ENCODE measurements at places on chromosomes 2 and 18. TPM values are rescaled to one million over a fixed set of nuclear protein-coding genes. Genes with fewer than 3 reads are reported as not detected.

- peak; percentile 63 for DNase-seq
Measured at GRCh38 chr2:221529943-221530652, 42.0 kb downstream of the EPHA4 start.

GRCh38 chr2:16625201-16625729, 40.4 kb downstream of the CYRIA start:
- no peak for DNase-seq

GRCh38 chr2:5330961-5331360, 361.2 kb upstream of the SOX11 start:
- DNase-seq: peak; percentile 39

DNA sequence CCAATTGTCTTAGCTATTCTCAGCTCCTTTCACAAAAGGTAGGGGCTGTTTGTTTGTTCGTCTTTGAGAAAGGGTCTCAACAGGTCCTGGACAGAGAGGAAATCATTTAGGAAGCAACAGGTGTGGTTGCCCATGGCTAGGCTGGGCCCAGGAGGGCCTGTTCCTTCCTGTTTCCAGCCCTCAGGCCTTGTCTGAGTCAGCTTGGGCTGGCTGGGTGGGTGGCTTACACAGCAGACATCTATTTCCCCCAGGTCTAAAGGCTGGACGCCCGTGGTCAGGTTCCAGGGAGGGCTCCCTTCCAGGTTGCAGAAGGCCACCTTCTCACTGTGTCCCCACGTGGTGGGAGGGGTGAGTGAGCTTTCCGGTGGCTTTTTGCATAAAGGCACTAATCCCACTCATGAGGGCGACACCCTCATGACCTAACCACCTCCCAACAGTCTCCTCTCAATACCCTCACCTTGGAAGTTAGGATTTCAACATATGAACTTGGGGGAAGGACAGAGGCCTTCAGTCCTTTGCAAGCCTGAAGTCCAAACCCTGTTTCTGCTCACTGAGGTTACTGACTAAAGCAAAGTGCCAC, 45.5 kb downstream of the ARHGEF4 start:
- no peak for DNase-seq

- no peak for DNase-seq
Measured at GRCh38 chr2:237199577-237199976, 113.9 kb downstream of the COPS8 start.

- DNase-seq: no peak
Measured at GRCh38 chr18:54910161-54910919, 48.9 kb downstream of the CCDC68 start.

DNA sequence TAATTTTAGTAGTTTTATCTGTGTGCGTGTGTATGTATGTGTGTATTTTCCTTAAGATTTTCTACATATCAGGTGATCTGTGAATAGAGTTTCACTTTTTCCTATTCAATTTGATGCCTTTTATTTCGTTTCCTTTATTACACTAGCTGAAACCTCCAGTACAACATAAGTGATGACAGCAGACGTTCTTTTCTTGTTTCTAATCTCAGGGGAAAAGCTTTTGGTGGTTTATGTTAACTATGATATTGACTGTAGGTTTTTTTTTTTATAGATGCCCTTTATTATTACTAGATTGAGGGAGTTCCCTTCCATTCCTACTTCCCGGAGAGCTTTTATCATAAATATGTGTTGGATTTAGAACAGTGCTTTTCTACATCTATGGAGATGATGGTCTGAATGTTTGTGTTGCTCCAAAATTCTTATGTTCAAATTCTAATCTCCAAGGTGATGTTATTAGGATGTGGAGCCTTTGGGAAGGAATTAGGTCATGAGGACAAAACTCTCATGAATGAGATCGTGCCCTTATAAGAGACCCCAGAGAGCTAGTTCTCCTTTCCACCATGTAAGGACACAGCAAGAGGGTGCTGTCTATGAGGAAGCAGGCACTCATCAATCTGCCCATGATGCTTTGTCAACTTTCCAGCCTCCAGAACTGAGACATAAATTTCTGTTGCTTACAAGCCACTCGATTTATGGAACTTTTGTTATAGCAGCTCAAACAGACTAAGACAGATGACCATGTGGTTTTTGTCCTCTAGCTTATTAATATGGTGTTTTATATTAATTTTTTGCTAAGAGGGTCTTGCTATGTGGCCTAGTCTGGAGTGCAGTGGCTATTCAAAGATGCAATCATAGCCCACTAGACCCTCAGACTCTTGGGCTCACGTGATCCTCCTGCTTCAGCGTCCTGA, 5.9 kb upstream of the RHBDD1 start:
- no peak for DNase-seq

GRCh38 chr2:239017491-239018098, 169.7 kb downstream of the TWIST2 start:
- no peak for DNase-seq

GRCh38 chr2:49286045-49286444, 131.7 kb upstream of the FSHR start:
- DNase-seq: no peak

DNA sequence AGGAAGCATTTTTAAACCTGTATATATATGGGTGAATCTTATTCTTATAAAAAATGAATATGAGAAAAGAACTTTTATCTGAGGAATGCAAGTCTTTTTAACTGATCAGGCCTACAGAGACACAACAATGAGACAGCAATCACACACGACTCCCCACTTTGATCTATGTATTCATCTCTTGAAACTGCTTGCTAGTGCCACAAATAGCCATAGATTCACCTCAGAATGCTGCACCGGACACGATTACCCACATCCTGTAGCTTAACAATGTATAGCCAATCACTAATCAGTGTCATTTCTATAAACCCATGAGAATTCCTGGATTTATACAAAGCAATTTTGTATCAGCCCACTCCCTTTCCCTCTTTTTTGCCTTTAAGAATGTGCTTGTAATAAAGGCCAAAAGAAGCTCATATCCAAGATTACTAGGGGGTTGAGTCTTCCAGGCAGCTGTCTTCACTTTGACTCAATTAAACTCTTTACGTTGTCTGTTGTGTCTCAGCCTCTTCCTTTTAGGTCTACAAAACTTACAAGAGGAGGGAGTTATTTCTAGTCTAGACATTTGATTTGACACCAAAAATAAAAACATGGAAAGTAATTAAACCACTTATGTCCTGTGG, 94.9 kb downstream of the MBD2 start:
- DNase-seq: no peak

- DNase-seq: peak; percentile 28
Measured at GRCh38 chr18:7177116-7177744, 53.7 kb upstream of the LRRC30 start.

GRCh38 chr2:20588918-20589871, 61.7 kb downstream of the HS1BP3 start:
- no peak for DNase-seq

DNA sequence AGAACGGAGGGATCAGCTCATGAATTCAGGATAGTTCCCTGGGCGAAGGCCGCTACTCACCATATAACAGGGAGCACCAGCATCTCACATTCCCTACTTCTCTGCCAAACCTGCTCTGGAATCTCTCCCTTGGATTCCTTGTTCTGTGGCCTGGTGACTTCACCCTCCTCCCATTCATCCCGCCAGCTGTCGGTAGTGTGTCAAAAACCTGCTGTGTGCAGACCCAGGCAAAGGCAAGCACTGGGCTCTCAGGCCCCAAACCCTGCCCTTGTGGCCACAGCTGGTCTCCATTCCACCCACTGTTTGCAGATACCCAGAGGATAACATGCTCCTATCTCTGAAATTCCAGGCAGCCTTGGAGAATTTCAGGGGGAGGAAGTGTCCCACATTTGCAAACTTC, 151.6 kb downstream of the CAPN13 start:
- no peak for DNase-seq

The ORC2 gene
- 17.3 TPM for total RNA-seq

The SOWAHC gene
- 13.5 TPM for total RNA-seq

The TUBB8B gene
- total RNA-seq: not detected

The NPHP1 gene
- total RNA-seq: 4.4 TPM

The SIX2 gene
- total RNA-seq: 0.96 TPM

The CYP27A1 gene
- total RNA-seq: 32.0 TPM

All from kidney epithelial cell (primary cell).